Vagina (tissue), 2 donors: ENCODE measurements at places on chromosomes 5 and 9.

GRCh38 chr9:92402826-92403745 lies 1.3 kb downstream of the OGN start:
- no peak for DNase-seq

DNA sequence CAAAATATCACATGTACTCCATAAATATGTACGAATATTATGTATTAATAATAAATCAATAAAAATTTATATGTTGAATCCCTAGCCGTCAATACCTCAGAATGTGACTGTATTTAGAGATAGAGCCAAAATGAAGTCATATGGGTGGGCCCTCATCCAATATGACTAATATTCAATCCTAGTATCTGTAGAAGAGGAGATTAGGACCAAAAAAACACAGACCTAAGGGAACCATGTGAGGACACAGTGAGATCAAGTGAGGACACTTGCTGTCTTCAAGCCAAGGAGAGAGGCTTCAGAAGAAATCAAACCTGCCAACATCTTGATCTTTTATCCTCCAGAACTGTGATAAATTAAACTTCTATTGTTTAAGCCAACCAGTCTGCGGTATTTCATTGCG lies 3.7 kb upstream of the AMACR start:
- no peak for DNase-seq

- no peak for DNase-seq
These were observed 218.0 kb downstream of the MAN2A1 start for GRCh38 chr5:109907731-109908130.

DNA sequence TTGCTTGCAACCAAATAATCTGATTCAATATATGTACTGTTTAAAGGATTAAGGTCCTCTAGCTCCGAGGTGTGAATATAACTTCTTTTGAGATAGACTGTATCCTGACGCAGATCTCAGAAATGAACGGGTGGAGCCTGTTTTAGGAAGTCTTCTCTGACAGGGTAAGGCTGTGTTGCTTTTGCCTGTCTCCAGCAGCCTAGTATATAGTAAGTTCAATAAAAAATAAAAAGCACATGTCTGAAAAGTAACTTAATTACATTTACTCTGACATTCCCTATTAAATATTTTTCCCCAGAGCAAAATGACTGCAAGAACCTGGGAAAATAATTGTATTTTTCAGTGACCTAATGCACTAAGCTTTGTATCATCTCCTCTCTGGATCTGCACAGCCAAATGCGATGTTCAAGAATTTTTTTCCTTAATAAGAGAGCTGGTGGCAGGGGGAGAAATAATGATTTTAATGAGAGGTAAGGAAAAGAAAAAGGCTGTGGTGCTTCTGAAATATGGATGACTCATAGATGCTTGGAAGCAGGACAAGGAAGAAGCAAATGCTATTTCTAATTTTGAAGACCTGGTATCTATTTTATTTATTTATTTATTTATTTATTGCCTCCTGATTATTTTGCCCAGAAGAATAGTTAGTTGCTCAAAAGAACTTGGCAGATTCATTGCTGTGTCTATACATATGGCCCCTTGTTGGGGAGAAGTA lies 7.3 kb downstream of the PPP3R2 start:
- DNase-seq: no peak

DNA sequence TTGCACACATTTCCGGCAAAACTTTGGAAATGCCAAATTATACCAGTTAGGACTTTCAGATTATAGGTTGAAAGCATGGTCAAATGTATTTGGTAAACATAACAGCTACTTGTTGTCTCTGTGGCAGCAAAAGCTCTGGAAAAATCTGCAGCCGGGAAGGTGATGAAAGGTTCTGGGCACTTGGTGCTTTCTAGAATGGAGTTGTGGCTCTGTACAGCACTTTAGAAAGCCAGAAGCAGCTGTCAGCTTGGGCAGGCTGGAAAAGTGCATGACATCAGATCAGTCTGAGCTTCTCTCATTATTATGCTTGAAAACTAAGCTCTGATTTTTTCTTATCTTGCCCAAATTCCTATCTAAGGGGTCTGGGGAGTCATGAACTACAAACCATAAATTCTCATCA lies 118.6 kb upstream of the MAST4 start:
- DNase-seq: no peak

GRCh38 chr5:55591686-55592085 lies 56.9 kb upstream of the PLPP1 start:
- DNase-seq: no peak

- no peak for DNase-seq
These were observed 165.3 kb downstream of the KDM4C start for GRCh38 chr9:6923086-6923485.

DNA sequence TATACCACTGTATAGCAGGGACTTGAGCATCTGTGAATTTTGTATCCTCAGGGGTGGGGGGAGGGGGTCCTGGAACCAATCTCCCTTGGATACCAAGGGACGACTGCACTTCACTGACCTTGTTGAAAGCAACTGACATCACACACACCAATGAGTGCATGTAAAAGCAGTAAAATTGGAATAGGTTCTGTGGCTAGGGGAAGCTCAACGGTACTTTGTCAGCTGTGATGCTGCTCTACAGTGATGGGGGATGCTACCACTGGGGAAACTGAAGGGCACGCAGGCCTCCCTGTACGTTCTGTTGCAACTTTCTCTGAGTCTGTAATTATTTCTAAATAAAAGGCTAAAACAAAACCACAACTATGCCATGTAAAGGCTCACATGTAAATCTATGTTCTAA lies 47.0 kb upstream of the RETREG1 start:
- no peak for DNase-seq

GRCh38 chr5:140110646-140110957 lies 3.3 kb upstream of the PURA start:
- no peak for DNase-seq

DNA sequence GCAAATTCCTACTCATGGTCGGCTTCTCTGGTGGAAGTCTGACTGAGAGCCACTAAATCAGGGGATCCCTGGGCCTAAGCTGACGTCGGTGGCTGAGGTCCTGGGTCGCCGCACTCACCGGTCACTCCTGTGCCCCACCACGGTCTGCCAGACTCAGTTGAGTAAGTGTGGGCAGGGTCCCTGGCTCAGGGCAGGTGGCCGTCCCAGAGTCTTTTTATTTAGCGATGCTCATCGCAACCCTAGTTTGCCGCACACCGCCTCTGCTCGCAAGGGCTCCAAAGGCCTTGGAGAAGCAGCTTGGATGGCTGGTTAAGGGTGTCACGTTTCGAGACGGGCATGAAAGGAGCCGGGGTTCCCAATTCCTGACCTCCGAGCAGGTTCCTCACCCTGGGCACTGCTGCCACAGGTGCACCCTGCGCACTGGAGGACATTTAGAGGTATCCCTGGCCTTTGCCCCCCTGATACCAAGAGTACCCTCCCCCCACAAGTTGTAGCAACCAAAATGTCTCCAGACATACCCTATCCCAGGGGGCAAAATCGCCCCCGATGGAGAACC lies 59.9 kb downstream of the NSUN2 start:
- DNase-seq: peak; percentile 71

GRCh38 chr9:88835038-88835466 lies 156.2 kb upstream of the S1PR3 start:
- no peak for DNase-seq

- no peak for DNase-seq
These were observed 224.8 kb downstream of the CETN3 start for GRCh38 chr5:90184764-90185163.

DNA sequence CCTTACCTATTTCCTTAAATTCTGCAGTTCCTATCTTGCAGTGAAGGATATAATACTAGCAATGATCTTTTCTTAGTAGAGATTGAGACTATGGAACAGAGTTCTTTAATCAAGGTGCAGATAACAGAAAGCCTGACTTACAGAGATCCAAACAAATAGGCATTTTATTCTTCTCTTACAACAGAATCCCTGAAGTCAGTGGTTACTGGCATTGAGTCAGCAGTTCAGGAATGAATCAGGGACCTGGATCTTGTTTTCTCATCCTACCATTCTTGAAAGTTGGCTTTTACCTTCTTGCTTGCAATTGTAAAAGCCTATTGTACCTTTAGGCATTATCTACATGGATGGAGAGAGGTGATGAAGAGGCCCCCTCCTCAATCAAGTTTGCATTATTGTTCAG lies 47.5 kb upstream of the TLE4 start:
- DNase-seq: no peak

GRCh38 chr5:133259199-133259997 lies 207.6 kb downstream of the HSPA4 start:
- DNase-seq: no peak

DNA sequence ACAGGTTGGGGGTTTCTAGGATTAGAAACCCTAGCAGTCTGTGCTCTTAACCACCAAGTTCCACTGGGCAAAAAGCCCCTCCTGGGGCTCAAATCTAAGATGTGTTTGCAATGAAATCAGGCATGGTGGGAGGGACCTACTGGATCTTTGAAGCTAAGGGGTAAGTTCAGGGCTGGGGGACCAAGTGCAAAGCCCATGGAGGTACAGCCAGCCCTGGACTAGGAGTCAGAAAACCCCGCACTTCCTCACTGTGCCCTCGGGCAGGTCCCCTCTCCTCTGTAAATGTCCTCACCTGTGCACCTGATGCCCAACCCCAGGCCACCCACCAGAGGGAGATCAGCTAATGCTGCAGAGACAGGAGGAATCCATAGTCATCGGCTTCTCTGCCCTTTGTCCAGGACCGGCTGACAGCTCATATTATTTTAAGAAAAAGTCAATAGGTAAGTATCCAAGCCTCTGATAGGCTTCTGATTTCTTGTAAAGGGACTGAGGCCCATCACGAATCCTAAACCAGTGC lies 138.3 kb downstream of the PAX5 start:
- no peak for DNase-seq

GRCh38 chr5:181044662-181045305 lies 4.7 kb downstream of the BTNL9 start:
- DNase-seq: peak; percentile 65

- DNase-seq: no peak
These were observed 12.8 kb upstream of the DDX41 start for GRCh38 chr5:177529247-177530203.

- DNase-seq: no peak
These were observed 67.6 kb downstream of the TLE4 start for GRCh38 chr9:79639354-79639753.

DNA sequence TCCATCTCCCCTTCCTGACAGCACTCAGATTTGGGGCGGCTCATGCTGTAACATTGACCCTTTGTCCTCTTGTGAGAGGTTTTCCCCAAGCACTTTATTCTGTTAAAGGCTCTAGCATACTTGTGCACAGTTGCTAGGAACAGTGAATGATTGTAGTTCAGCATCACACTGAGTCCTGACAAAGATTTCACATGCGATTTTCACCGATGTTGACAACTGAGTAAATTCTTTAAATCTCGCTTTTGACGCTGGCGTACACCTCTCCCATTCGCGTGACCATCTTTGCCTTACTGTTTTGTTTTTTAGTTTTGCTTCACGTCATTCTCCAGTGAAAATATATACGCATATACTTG lies 780 bp downstream of the CDC37L1 start:
- no peak for DNase-seq

- DNase-seq: no peak
These were observed 133.4 kb upstream of the GAS1 start for GRCh38 chr9:87080512-87081264.

DNA sequence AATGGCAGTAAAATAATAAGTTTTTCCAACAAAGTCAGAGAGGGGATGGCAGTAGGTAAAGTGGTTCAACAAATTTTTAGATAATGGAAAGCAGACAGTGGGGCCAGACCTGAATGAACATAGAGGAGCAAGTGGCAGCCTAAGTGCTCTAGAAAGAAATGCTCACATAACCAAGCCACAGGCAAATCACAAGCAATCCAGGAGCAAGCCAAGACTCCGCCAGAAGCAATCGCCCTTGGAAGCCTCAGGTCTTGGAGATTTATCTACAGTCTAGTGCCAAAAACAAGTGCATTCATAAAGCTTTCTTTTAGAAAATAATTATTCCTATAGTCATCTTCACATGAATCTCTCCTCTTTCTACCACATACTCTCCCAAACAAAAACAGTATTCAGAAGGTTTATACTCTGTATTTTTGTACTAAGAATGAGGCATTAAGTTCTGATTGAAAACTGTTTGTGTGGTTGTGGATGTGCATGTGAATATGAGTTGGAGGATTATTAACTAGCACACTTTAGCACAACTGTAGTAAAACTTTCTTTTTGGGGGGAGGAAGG lies 375.5 kb downstream of the CDH9 start:
- no peak for DNase-seq

DNA sequence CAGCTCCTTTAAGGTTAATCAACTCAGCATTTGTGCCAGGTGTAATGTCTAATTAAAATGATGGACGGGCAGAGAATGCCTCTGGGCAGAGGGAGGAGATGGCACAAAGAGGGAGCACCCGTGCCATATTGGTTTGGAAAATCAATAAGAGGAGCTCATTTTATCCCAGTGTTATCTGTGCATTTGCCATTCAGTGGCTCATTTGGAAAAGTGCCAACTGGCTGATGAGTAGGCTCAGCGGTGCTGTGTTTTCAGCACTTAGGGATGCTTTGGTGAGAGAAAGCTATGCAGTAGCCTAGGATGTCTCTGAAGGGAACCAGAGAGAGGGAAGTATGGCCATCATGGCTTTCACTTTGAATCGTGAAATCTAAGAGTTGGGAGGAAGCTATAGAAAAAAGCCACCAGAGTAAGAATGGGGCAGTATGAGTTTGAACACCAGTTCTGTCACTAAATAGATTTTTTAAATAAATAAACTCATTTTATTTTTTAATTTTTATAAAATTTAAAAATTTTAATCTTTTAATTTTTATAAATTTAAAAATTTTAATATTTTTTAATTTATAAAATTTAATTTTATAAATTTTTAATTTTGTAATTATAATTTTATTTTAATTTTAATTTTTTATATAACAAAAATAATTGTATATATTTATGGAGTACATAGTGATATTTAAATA lies 472.8 kb downstream of the BRINP1 start:
- DNase-seq: no peak

- DNase-seq: peak; percentile 70
These were observed 16.7 kb upstream of the TERT start for GRCh38 chr5:1311439-1312055.

DNA sequence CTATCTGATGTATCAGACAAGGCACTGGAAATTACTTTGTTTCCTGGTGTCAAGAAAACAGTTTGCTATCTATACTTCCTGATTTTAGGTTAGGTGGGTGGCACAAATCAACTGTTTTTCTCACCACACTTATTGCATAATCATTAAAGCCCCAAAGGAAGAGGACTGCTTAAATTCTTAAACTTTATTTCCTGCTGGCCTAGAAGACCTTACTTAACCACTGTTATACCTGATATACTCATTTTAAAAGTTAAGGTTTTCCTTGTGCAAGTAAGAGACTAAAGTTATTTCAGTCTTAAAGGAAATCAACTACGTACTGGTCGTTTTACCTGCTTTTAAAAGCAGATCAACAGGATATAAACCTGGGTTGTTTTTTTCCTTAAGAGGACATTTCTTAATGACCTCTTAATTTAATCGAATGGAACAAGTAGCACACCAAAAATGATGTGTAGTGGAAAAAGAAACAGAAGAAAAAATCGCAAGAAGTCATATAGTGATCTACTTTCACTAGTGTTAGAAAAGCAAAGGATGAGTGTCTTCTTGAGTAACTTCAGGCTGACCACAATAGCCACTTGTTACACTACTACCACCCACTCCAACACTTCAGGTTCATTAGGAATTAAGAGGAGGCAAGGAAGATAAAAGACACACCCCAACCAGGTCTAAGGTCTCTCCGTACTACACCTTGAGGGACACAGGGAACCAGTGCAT lies 974 bp downstream of the CLINT1 start:
- DNase-seq: no peak
